Putamen (tissue), 1 donor: ENCODE measurements at places on chromosomes 2 and 18.

DNA sequence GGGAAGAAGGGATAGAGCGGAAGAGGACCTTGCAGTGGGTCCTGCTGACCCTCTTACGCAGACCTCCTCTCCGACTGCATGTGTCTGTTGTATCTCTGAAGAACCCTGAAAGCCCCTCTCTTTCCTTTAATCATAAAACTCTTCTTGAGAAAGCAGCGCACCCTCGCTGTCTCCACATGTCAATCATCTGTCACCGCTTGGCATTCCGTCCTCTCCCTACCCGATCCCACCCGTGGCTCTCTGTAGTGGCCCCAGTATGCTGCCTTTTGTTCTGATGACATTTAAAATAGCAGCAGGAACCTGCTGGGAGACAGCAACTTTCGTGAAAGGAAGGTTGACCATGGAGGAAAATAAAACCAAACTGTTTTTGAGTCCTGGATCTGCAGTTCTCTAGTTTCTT is 582.9 kb upstream of the SALL3 start:
- DNase-seq: no peak

- no peak for DNase-seq
Measured at GRCh38 chr2:136107051-136108033, 10.6 kb downstream of the CXCR4 start.

- DNase-seq: no peak
Measured at GRCh38 chr2:38733300-38733971, 17.7 kb downstream of the SRSF7 start.

DNA sequence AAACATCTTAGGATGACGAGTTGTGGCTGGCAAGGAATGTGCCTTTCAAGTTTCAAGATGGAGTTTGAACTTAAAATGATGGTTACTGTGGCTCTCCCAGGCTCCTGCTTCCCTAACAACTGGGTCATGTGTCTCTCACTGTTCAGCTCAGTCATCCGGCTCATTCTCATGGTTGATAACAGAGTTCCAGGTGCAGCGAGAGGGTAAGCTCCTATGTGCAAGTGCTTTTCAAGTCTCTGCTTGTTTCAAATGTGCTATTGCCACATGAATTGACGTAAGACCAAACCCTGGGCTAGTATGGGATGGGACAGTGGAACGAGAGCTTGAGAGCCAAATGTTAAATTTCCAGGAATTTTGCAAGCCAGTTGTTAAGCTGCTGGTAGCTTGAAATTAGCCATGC is 19.5 kb upstream of the PUM2 start:
- no peak for DNase-seq

GRCh38 chr18:28455971-28456370 is 279.0 kb upstream of the CDH2 start:
- no peak for DNase-seq

DNA sequence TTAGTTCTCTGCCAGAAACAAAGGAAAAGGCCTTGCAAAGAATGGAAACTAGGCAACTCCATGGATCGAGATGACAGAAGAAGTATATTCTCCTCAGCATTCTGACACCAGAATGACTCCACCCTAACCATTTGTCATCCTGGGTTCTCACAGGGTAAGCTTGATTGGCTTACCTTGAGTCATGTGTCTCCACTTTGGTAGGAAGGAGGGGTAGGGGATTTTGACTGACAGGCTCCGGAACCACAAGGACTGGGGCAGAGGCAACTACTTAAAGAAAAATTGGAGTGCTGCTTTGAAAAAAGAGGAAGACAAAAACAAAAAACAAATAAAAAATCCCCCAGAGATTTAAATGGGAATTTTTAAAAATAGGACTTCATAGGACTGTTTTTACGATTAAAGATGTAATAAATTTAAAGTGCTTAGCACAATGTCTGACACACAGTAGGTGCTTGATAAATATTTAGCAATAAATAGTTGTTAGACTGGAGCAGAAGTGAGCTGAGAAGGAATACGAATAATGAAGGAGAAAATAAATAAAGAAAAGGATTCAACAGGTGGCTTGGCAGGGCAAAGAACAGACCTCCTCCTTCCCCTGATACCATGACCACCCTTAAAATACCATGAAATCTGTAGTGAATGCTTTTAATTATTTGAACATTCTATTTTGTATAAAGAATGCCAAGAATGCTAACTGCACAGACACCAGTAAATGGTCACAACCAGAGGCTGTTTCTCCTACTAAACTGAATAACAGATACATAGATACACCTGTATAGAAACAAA is 230.2 kb downstream of the CDCA7 start:
- no peak for DNase-seq

GRCh38 chr2:183490914-183491313 is 366.7 kb downstream of the NUP35 start:
- peak; percentile 68 for DNase-seq

- DNase-seq: no peak
Measured at GRCh38 chr2:181223234-181223633, 234.0 kb upstream of the ITGA4 start.

DNA sequence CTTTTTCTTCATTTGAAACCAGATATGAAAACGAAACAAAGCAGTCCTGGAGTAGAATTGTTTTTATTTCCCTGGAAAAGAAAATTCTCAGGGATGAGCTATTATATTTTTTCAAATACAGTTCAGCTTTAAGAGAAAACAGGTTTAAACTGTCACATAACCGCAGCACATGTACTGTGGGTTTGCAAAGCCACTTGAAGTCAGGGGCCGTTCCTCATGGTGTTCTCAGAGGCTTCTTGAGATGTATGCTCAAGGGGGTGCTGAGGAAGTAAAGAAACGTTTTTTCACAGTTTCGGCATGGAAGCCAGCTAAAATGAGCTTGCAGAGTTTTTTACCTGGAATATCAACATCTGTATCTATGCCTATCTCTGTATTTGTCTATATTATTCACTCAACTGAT is 225.3 kb downstream of the MC4R start:
- DNase-seq: no peak

GRCh38 chr18:58175122-58175785 is 131.2 kb downstream of the NEDD4L start:
- DNase-seq: no peak

- no peak for DNase-seq
Measured at GRCh38 chr2:88161446-88162244, 8.5 kb upstream of the THNSL2 start.

DNA sequence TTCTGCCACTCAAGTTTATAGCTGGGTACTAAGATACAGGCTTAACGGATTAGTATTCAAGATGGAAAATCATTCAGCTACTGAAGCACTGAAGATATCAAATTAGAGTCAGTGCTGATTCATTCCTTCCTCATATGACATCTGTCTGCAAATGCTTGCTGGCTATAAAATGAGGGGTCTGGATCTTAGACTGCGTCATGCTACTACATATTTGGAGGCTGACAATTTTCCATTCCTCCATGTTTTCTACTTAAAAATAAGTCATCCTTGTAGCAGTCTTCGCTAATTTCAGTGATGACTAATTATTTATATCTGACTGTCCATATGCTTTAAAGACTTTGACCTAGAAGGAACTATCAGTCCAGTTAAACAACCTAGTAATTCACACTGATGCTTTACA is 233.4 kb downstream of the RIT2 start:
- DNase-seq: no peak

- DNase-seq: no peak
Measured at GRCh38 chr2:190867212-190867611, 13.4 kb upstream of the GLS start.

GRCh38 chr2:147818741-147819140 is 26.1 kb upstream of the ACVR2A start:
- no peak for DNase-seq

DNA sequence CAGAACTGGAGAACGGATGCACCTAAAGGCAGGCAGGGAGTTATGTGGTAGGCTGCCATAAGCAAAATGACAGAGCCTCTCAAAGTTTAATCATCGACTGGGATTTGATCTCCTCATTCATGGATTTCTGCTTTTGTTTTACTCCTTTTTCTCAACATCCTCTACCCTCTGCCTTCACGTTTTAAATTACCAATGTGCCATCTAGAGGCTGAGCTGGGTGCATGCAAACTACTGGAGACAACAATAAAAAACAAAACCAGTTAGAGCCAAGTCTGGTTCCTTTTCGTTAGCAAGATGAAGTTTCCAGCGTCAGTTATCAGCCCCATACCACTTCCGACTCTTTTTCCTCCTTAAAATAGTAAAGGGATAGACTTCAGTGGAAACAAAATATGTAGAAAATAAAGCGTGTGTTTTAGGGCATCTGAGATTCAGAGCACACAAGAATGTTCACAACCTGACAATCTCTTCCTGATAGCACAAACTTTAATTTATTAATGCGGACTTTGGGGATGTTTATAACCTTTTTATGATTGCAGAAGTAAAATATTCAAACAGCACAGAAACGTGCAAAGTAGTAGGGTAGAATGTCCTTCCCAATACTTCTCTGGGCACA is 117.0 kb downstream of the LAMA1 start:
- no peak for DNase-seq

GRCh38 chr2:231458368-231458767 is 5.9 kb downstream of the NCL start:
- no peak for DNase-seq

DNA sequence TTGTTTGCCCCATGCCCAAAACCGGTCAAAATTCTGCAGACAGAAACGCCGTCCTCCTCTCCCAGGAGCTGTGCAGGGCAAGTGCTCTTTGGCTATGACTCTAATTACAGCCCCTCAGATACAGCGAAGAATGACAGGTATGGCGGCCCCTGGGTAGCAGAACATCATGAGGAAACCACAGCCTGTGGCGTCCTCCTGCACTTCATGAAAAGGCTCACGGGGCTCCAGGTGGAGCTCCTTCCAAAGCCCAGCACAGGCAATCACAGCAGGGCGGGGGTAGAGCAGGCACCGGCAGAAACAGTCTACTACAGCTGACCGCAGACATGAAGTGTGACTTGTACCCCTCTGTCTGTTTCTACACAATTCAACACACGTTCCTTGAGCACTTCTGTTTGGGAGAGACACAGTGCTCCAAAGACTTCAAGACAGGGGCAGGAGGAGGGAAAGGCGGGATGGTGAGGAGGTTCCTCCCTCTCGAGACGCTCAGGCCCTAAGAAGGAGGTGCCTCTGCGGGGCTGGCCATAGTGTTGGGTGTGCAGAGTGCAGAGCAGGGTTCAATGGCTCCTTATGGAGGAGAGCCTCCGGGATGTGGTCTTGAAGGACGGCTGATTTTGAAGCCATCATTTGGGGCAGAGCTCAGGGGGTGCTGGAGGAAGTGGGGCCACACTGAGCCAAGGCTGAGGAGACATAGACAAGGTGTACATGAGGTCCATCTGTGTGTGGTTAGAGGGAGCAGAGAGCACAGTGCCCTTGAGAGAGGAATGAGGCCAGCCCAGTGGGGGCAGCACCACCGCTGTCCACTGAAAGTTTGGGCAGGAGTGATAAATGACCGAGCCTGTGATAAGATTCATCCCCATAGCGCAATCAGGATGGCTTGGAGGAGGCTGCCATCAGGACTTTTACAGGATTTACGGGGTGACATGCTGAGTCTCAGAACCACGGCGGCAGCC is 468.3 kb downstream of the EIPR1 start:
- DNase-seq: no peak

- DNase-seq: peak; percentile 17
Measured at GRCh38 chr2:199704358-199705238, 146.4 kb downstream of the FTCDNL1 start.

GRCh38 chr2:86023366-86023712 is 82.3 kb downstream of the POLR1A start:
- DNase-seq: no peak

DNA sequence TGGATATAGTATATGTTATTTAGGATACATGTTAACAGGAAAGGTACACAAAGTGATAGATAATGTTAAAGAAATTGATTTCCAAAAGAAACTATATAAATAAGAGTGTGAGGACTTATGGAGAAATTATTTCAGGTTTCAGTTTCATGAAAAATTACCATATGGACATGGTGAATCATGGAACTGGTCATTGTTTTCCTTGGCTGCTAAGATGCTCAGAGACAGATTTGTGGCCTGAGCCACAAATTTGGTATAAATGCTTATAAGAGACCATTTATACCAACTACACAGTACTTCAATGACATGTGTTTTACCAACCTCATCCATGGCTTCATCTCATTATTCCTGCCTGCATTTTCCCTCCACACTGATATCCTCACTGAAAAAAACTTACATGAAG is 188.1 kb downstream of the FMNL2 start:
- DNase-seq: no peak

DNA sequence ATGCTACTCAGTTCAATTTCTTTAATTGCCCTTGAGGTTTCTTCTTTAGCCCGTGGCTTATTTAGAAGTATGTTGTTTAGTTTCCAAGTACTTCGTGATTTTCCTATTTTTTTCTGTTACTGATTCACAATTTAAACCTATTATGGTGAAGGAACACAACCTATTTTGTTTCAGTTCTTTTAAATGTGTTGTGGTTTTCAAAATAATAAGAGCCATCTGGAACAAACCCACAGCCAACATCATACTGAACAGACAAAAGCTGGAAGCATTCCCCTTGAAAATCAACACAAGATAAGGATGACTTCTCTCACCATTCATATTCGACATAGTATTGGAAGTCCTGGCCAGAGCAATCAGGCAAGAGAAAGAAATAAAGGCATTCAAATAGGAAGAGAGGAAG is 155.2 kb downstream of the GALNT1 start:
- no peak for DNase-seq

GRCh38 chr2:219469186-219469724 is 29.4 kb upstream of the GMPPA start:
- DNase-seq: no peak

DNA sequence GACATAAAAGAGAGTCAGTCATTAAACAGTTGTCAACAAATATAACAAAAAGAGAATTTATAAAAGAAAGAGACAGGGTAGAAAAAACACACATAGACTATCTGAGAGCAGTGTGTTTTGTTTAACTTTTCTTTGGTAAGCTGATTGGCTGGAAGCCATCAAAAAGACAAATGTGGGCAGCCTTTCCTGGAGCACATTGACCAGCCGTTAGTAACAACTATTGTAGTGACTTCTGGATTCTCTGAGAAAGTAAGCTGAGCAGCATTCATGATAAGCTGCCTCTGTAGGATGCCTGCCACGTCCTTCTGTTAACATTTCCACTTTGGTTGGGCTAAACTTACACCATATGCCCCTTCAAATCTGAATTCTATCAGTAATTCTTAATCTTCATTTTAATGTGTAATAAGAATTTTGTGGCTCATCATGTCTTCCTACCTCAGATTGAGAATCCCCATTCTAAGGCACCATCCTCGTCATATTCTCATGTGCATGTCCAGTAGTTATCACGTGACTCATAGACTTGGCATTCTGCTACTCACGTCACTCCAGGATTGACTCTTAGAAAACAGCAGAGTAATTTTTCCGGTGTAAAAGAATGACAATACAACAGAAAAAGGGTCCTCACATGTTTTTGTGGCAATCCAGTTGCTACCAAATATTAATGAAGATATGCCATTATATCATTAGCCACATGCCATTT is 43.4 kb upstream of the DNAJC10 start:
- DNase-seq: no peak

- peak; percentile 34 for DNase-seq
Measured at GRCh38 chr18:9827793-9828505, 57.8 kb upstream of the TXNDC2 start.

- DNase-seq: no peak
Measured at GRCh38 chr2:19769513-19769912, 132.3 kb downstream of the TTC32 start.

GRCh38 chr2:240598311-240598911 is 11.9 kb downstream of the CAPN10 start:
- no peak for DNase-seq
